ENCODE measurements at places on chromosomes 1 and 21.

DNA sequence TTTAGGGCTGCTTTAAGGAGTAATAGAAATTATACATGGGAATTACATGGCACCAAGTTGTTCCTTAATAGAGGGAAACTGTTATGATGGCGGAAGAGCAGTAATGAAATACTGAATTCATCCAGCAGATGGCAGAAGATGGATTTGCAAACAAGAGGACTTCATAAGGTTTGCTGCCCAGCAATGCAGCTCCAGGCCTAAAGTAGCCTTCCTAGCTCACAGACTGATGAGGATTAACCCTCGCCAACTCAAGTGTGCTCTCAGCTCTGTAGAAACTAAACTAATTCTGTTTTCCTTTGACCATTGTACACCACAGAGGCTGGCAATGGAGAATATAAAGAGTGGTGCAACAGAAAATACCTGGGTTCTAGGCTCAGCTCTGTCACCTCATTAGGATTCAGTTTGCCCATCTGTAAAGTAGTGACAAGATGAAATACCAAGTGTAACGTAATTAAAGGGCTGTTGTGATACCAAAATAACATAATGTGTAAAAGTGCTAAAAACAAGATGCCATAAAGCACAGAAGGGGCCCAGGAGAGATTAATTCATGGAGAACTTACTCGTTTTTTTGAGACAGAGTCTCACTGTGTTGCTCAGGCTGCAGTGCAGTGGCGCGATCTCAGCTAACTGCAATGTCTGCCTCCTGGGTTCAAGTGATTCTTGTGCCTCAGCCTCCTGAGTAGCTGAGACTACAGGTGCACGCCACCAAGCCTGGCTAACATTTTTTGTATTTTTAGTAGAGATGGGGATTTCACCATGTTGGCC is 102.4 kb upstream of the SERBP1 start:
- DNase-seq, result peak; percentile 21

GRCh38 chr1:37310064-37310463 is 164.3 kb upstream of the ZC3H12A start:
- DNase-seq, result no peak

DNA sequence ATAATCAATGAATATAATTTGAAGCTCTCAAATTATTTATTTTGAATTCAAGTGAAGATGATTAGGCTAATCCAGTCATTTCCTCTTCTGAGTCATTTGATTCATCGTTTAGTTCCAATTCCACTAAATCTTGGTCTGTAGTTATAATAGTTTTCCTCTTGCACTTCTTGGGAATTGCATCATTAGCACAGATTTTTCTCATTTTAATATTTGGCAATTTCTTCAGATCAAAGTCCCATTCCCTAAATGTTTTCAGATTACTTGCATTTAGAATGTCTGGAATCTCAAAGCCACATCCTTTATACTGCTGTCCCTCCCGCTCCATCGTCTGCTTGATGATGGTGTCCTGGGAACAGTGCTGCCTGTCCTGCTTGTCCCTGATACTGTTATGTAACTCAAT is 43.5 kb downstream of the MAST2 start:
- no peak for DNase-seq

DNA sequence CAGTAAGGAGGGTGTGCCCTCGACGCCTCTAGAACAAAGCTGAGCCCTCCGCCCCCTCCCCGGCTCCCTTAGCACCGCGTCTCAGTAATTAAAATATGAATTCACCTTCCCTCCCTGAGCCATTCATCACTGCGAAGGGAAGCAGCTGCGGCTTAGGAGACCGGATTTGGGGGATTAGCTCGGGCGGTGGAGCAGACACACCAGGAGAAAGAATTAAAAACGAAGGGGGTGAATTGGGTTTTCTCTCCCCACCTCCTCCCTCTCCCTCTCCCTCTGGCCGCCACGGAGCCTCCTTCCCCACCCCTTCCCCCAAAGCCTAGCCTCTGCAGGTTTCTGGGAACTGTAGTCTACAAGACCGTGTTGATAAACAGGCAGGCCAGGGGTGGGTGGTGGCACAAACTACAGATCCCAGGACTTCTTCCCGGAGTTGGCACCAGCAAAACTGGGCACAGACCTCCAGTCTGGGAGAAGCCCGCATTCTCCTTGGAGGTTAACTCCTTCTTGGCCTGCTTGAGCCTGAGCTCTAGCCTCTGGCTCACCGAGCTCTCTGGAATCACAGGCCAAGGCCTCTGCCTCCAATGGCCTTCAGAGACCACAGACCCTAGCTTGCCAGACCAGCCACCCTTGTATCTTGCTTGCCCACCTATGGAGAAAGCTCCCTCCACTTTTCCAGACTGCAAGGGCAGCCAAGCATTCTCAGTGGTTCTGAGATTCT is 10.8 kb downstream of the BLACAT1 start:
- peak; percentile 8 for DNase-seq

DNA sequence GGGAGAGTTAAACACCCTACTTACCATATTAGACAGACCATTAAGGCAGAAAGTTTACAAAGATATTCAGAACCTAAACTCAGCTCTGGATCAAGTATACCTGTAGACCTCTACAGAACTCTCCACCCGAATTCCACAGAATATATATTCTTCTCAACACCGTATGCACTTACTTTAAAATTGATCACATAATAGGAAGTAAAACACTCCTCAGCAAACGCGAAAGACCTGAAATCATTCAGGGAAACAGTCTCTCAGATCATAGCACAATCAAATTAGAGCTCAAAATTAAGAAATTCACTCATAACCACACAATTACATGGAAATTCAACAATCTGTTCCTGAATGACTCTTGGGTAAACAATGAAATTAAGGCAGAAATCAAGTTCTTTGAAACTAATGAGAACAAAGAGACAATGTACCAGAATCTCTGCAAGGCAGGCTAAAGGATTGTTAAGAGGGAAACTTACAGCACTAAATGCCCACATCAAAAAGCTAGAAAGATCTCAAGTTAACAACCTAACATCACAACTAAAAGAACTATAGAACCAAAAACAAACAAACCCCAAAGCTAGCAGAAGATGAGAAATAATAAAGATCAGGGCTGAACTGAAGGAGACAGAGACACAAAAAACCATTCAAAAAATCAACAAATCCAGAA is 19.1 kb downstream of the CD84 start:
- DNase-seq, result no peak

DNA sequence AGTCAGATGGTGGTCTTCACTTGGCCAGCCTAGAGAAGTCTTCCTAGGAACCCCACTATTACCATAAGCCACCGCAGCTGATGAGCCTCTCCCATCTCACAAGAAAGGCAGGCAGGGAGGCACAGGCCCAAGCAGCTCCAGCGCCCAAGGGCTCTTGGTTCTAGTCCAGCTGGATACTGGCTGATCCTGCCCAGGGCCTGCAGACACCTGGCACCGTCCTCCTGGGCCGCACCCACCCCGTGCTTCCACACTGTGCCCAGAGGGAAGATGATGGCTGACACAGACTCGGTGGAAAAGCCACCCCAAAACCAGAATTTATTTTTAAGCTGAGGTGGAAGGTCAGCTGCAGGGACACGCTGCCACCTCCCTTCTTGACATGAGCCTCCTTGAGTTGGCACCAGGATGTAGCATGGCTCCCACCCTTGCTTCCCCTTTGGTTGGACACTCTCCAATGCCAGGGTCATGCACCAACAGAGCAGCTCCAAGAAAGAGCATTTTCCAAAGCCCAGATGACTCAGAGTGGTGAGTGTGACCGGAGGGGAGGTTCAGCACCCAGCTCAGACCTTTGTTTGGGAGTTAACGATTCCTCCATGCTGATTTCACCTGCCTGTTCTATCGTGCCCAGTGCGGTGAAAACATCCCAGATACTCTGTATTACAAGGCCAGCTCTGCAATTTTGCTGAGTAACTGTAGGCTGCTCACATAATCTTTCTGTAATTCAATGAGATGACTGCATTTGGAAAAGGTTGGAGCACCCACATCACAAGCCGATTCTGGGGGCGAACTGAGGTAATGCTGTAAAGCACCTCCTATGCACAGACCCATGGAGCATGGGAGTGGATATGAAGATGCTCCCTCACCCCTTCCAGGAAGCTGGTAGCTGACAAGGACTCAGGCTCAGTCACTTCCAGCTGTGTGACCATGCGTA is 63.1 kb upstream of the SLC2A1 start:
- DNase-seq, result no peak

DNA sequence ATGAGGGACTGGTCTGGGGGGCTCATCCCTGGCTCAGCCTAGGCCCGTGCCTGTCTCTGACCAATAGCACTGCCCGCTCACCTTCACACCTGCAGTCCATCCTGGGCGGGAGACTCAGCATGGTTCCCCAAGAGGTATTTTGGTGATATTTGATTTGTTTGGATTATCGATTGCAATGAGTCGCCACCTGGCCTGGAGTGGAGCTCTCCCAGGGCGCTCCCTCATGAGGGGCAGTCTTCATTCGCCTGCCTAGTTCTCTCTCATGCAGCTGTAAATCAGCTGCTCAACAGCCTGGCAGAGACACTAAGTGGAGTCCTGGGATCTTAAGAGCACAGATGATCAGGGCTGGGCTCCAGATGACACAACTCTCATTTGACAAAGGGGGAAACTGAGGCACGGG is 90.1 kb upstream of the ACTL8 start:
- no peak for DNase-seq

GRCh38 chr1:39453603-39454002 is 37.8 kb upstream of the BMP8A start:
- no peak for DNase-seq

- peak; percentile 55 for DNase-seq
Measured at GRCh38 chr1:46735708-46736324, 16.9 kb upstream of the EFCAB14 start.

DNA sequence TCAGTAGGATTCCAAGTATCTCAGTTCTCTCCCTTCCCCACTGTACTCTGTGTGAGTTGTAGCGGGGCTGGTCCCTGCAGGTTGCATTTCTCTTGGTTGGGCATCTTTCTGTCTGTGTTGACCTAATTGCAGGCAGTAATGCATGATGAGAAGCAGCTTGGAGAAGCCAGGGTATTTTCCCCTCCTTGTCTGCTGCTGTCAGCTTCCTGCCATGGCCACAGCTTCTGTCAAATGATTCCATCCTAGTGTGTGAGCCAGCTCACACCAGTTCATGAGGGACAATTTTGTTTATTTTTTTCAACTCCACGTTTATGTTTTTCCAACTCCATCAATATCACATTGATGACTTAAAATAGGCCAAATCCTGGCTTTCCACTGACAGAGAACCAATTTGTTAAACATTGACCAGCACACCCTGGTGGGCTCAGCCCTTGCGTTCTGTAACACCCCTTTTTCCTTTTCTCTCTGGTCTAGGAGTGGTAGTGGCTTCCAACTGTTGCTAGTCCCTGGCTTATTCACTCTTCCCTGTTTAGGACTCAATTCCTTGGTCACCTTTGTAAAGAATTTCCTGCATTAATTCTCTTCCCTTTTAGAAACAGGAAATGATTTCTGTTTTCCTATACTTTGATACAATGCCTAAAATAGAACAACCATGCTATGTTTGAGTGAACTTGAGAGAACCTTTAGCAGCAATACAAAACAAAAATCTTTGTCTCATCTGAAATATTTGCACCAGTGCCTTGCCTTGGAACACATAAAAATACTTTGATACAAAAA is 44.9 kb upstream of the APOBEC4 start:
- no peak for DNase-seq

GRCh38 chr1:233252441-233252840 is 43.1 kb downstream of the PCNX2 start:
- no peak for DNase-seq

GRCh38 chr21:26470351-26471098 is 102.6 kb downstream of the CYYR1 start:
- DNase-seq, result no peak

DNA sequence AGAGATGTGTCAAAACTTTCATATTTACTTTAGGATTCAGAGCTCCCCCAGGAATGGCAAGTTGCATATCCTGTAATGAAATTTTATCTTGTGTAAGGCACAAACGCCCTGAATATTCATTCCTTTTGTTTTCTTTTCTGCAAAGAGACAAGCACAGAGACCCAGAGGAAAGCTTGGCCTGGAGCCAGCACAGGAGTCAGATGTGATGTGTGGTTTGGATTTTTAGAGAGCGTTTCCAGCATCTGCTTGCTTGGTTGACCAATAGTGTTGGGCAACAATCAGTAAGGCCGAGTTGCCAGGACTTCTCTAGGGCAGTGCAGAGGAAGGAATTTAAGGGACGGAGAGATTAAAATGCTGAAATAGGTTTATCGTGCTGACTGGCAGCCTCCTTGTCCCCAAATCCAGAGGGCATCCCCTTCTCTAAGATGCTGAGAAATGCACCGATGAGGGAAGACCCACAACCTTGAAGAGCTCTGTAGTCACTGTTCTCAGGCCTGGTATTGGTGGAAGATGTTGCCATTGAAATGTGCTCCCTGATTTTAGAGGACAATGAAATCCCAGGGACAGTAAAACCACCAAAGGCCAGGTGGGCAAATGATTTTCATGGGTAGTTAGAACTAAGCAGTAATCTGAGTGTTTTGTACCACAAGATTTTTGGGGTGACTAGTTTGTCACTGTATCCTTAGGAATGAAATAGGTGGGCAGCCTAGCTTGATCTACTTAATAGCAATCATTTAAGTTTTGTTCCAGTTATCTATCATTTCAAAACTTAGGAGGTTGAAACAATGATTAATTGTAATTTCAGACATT is 37.9 kb upstream of the RHOU start:
- peak; percentile 8 for DNase-seq

GRCh38 chr1:153390938-153391710 is at the start of gene S100A8:
TSS of gene S100A8 (minus strand) at chr1:153391073. CDS start at chr1:153390535, 538 bp downstream.
- no peak for DNase-seq

DNA sequence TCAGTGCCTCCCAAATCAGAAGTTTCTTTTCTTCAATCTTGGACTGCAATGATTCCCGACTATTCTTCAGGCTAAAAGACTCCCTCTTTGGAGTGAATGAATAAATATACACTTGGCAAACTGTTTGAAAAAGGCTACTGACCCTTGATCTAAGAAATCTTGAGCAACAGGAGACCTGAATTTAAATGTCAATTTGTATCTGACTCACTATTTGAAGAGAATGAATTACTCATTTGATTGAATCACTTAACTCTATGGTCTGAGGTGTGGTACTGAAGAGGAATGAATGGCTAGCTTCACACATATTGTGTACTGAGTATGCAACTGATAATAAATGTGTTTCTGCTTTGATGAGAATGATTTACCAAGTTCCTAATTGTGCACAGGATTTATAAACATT is 4.6 kb upstream of the SMG7 start:
- DNase-seq, result no peak

GRCh38 chr1:92168657-92169056 is 49.1 kb upstream of the C1orf146 start:
- DNase-seq, result no peak

- DNase-seq, result no peak
Measured at GRCh38 chr1:37901191-37901892, 42.0 kb upstream of the MTF1 start.

DNA sequence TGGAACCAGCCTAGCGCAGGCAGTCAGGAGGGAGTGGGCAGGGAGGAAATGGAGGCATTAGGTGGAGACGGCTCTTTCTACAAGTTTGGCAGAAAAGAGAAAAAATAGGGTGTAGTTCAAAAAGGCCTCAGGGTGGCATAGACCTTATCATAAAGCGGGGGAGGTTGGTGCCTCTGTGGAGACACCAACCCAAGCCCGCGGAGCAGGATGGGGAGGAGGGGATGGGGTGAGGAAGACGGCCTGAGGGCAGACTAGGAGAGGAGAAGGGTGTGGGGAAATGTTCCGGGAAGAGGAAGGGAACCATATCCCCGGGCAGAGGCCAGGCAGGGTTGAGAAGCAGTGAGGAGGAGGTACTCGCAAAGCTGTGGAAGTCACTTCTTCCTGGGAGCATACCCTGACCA is 17.4 kb upstream of the SHE start:
- DNase-seq, result no peak

- no peak for DNase-seq
Measured at GRCh38 chr1:246587606-246588005, 21.4 kb downstream of the CNST start.

GRCh38 chr1:111369645-111370044 is 57.9 kb downstream of the OVGP1 start:
- no peak for DNase-seq

GRCh38 chr1:175303201-175303707 is 110.7 kb upstream of the KIAA0040 start:
- no peak for DNase-seq

Measured in DND-41 (cell line).